ENCODE measurements at places on chromosomes 16 and 17.

DNA sequence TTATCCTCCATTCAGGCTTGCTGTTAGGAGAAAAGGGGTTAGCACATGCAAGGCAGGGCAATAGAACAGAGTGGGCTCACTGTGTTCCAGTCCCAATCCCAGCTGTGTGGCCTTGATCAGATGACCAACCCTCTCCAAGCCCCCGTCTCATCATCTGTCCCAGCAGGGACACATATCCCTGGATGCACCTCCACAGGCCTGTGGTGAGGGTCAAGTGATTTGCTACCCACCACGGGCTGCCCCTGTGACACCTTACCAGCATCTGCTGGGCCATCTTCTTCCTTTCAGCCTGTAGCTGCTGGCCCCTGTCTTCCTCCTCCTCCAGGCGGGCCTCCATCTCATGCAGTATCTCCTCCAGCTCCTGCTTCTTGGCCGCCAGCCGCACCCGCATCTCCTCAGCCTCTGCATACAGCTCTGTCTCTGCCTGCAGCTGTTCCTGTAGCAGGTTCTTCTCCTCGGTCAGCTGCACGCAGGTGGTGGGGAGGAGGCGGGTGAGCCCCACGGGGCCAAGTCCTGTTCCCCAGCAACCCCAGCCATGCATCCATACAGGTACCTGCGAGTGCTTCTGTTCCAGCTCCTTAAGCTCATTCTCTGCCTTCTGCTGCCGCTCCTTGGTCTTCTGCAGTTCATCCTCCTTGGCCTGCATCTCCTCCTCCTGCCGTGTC is 91.3 kb downstream of the NDE1 start:
- DNase-seq = no peak

DNA sequence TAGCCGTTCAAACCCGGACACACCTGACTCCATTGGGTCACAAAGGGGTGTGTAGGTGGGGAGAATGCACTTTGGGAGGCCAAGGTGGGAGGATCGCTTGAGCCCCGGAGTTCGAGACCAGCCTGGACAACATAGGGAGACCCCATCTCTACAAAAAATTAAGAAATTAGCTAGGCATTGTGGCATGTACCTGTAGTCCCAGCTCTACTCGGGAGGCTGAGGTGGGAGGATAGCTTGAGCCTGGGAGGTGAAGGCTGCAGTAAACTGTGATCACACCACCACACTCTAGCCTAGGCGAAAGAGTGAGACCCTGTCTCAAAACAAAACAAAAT is 942 bp upstream of the PHOSPHO1 start:
- no peak for DNase-seq

GRCh38 chr16:54288835-54289241 is 2.3 kb upstream of the IRX3 start:
- no peak for DNase-seq

DNA sequence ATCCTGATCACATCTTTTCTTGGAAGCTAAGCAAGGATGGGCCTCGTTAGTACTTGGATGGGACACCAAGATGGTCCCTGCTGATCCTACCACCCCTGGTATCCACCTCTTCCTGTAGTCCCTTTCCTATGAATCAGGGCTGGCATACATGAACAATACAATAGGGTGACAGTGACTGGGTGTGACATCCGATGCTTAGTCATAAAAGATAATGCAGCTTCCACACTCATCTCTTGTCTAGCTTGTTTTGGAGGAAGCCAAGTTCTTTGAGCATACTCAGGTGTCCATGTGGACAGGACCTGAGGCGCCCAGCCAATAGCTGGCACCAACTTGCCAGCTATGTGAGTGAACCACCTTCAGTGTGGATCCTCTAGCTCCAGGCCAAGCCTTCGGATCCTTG is 62.5 kb upstream of the NFAT5 start:
- DNase-seq = no peak

- no peak for DNase-seq
Measured at GRCh38 chr17:13024016-13024415, 6.2 kb upstream of the ELAC2 start.

DNA sequence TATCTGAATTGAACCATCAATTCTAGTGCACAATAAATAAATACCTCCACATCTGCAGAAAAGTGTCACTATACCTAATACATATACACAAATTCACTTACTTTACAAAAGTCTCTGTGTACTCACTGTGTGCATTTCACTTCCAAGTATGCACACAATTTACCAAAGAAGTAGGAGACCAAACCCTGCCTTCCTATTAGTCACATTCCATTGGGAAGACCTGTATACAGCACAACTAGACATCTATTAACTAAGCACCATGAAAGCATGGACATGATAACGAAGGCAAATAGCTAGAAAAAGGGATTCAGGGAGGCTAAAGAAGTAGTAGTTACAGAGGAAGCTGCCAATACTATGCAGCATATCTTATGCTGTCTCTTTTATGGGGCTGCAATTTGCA is 139.5 kb downstream of the SNX11 start:
- DNase-seq = no peak

GRCh38 chr17:56260376-56261002 is 107.2 kb downstream of the ANKFN1 start:
- no peak for DNase-seq

Data from HS-27A (cell line).